Activated CD4-positive, alpha-beta memory T cell treated with anti-CD3 and anti-CD28 coated beads, Interleukin-2, amount 10 ng/mL, durations not matched to agents 7 days and 5 days (primary cell): ENCODE measurements at places on chromosomes 12 and 14.

DNA sequence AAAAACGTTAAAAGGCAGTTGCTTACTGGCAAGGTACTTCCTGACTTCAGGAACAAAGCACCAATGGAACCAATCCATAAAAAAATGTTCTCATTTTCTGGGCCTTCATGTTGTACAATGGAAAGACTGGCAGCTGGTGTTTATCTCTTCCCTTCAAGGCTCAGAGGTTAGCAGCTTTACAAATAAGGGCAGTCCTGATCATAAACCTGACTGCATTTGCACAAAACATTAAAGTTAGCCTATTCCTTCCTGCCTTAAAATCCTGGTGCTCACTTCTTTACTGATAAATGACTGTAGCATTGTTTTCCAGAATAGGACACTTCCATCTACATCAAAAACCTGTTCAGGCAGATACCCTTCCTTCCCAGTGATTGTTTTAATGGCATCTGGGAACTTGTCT lies 19.2 kb downstream of the IL26 start:
- DNase-seq = no peak

DNA sequence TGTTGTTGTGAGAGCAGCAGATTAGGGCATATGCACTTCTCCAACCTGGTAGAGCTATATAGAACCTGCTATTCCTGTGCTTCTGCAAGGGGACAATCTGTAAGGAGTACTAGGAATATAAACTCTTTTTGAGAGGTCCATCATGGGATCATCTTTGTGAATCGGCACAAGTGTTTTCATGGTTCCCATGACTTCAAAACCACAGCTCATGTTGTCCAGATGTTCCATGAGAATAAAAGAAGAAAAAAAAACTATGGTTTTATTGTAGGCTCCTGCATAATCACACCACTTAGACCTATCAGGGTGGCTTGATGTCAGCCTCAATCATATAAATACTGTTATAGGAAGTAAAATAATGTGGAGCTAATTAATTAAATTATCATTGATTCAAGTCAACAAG lies 311.4 kb upstream of the ATP2B1 start:
- no peak for DNase-seq

- DNase-seq = no peak
Measured at GRCh38 chr12:113462998-113463745, 8.5 kb downstream of the LHX5 start.

GRCh38 chr14:23641915-23642588 lies 5.9 kb downstream of the DHRS2 start:
- DNase-seq = no peak

- no peak for DNase-seq
Measured at GRCh38 chr14:54775486-54776140, 127.0 kb downstream of the GCH1 start.

DNA sequence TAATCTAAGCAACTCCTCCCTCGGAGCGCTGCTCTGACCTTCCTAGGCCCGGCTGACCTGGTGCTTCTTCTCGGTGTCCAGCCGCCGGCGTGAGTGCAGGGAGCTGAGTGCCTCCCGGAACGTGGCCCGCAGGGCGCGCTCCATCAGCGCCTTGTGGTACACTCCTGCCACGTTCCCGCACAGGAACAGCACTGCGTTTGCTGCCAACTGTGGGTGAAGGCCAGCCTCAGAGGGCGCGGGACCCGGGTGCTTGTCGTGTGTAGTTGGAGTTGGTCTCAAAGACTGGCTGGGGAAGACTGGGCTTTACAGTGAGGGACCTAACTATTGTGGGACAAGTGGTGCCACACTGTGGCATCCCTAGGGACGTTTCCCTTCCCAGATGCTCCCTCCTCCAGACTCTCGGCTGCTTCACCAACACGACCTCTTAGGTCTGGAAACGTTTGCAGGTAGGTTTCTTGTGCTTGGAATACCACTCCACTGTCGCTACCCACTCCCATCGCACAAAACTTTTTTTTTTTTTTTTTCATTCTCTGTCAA lies 3.1 kb downstream of the ADCY4 start:
- no peak for DNase-seq
